Stimulated activated CD4-positive, alpha-beta T cell treated with anti-CD3 and anti-CD28 coated beads, Interleukin-1b, Interleukin-23, amount 100 ng/mL, for 1 hour (primary cell): ENCODE measurements at places on chromosomes 1 and 21.

GRCh38 chr1:28887419-28887834 lies 26.9 kb upstream of the EPB41 start:
- no peak for DNase-seq

DNA sequence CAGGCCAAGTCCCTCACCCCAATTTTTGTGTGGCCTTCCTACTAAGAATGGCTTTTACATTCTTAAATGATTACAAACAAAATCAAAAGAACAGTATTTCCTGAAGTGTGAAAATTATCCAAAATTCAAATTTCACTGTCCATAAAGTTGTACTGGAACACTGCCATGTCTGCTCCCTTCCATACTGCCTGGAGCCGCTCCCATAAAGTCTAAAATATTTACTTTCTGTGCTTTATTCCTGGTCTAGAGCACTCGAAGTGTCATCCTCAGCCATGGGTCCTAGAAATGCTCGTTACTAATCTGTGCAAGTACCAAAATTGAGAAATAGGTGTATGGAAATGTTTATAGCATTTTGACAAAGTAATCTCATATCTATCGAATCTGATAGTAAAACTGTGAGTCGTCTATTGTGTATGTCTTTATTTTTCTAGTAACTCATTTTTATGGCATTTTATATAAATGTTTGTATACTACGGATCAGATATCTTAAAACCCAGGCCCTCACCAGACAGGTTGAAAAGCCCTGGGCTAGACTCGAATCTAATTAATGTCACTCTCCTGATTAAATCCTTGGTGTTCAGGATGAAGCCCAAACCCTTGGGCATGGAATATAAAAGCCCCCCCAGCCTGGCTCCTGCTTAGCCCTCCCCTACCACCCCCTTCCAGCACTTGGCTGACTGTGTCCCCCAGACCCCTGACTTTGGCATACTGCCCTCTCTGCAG lies 4.9 kb downstream of the LBR start:
- DNase-seq, result no peak

GRCh38 chr1:245614476-245614875 lies 459.7 kb downstream of the KIF26B start:
- no peak for DNase-seq

DNA sequence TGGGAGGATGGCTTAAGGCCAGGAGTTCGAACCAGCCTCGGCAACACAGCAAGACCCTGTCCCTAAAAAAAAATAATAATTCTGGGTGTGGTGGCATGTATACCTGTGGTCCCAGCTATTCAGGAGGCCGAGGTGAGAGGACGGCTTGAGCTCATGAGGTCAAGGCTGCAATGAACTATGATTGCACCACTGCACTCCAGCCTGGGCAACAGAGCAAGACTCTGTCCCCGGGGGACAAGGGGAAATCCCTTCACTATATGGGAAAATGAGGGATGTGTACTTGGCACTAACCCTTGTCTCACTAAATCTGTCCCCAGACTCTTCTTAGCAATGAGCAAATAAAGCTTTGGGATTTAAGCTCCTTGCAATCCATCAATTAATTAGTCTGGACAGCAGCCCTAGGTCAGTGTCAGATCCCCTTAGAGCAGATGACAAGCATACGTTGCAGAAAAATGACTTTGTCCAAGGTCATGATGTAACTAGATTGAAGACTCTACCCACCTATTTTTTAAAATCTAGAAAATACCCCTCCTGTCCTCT lies 9.4 kb downstream of the KDM5B start:
- no peak for DNase-seq

DNA sequence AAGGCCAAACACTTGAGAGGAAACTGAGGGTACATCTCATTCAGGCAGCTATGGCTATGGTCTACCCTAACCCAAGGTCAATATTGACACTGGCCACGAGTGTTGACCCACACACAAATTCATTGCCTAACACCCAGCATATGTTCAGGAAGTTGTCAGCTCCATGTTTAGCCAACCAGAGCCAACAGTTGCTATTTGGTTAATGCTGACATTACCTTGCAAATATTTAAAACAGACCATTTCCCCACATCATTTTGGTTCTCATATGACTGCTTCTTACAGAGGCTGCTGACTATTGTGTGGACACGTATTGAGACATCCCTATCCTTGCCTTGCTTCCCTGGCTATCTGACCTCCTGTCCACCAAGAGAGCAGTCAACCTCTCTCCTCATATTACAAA lies 97.3 kb downstream of the LMX1A start:
- DNase-seq, result no peak

- DNase-seq, result no peak
Measured at GRCh38 chr21:34080710-34081109, 7.3 kb downstream of the MRPS6 start.

GRCh38 chr1:236608930-236609726 lies 4.8 kb upstream of the HEATR1 start:
- no peak for DNase-seq

DNA sequence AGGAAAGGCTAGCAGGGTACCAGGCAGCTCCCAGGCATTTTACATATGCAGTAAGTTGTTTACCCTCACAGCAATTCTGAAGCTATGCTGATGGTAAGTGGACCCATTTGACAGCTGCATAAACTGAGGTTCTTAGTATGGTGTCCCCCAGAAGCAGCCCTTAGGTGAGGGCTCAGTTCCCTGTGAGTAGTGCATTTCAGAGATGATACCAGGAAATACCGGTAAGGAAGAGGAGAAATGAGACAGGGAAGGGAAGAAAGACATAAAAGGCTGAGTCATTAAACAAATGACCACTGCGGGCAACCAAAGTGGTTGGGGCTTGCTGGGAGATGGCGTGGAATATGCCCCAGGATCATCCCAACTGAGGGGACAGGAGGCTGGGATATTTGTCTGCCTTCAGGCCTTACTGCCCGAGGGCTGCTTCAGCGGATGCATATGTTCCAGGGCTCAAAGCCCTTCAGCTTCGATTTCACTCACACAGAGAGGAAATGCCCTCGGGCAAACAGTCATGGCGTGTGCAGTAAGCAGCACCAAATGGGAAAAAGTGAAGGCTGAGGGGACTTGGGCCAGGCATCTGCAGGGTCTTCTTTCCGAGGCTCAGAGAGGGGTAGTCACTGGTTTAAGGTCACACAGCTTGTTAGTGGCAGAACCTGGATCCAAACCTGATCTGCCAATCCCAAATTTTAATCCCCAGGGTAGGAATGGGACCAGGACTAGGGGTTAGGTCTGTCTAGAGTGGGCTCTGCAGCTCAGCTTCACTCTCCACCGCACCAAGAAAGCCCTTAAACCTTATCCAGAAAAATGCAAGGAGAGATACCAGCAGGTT lies 133.7 kb upstream of the RUNX3 start:
- no peak for DNase-seq

DNA sequence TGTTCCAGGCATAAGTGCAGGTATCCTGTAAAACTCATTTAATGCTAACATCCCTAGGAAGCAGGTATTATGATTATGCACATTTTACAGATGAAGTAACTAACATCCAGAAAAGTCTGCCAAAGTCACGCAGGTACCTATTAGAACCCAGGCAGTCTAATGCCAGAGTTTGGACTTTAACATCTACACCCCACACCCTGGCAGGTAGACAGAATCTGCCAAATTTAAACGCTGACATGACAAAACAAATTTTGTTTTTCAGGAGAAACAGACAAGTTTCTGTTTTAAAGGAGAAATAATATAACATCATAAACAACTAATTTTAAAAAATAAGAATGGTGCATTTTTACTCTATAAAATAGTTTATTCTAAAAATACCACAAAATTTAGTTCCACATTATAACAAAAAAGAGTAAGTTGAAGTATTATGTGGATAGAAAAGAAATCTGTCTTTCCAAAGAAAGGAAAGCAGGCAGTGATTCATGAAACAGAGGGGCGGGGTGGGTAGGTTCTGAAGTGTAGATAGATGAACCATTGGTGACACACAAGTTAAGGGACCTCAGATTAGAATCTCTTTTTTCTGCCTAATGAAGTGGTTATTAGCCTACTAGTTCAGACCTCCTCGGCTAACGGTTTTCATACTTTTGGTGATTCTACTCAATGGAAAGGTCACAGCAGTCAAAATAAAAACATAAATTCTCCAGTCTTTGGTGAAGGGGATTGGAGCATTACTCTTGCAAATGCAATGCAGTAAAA lies 1.7 kb downstream of the ASPM start:
- DNase-seq, result no peak

DNA sequence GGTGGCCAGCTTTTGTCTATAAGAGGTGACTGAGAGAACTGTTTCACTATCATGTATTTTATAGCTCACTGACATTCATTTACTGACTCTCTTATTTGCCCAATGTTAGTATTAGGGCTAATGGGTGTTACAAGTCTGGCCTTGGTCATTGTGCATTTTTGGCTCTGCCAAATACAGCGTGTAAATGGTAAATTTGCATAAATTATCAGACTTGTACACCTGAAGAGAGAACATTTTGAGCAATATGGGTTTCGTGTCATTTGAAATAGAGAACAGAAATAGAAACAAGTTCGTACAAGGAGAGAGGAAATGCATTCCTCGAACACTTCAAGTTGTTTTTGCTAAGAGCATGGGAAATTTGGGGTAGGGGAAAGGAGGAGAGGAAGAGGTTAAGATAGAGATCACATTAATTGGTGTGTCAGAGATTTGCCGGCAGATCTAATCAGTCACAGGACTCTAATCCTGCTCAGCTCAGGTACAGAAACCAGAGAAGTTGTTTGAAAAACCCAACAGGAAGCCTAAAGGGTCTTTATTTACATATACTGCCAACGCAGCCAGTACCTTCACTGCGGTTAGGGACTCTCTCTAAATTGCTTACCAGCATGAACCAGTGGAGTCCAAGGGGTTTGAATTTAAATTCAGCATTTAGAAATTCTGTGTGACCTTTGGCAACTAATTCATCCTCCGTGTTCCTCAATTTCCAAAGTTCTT lies 261.5 kb downstream of the GPATCH2 start:
- no peak for DNase-seq

DNA sequence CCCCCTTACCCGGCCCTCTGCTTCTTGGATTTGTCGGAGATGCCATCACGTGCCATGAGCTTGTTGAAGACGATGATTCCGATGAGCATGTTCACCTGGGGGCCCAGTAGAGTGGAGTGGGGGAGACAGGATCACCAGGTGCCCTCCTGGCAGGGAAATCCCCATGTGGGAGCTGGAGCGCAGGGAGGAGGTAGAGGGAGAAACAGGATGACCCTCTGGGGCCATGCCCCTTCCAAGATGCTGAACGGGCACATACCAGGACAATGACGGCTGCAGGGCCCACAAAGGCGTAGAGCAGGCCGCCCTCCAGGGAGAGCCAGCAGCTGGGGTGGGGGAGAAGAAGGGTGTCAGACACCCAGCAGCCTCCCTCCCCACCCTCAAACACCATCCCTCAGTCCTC lies 28.6 kb downstream of the ADGRB2 start:
- no peak for DNase-seq

GRCh38 chr1:9590945-9591668 lies 2.4 kb downstream of the TMEM201 start:
- DNase-seq, result no peak

DNA sequence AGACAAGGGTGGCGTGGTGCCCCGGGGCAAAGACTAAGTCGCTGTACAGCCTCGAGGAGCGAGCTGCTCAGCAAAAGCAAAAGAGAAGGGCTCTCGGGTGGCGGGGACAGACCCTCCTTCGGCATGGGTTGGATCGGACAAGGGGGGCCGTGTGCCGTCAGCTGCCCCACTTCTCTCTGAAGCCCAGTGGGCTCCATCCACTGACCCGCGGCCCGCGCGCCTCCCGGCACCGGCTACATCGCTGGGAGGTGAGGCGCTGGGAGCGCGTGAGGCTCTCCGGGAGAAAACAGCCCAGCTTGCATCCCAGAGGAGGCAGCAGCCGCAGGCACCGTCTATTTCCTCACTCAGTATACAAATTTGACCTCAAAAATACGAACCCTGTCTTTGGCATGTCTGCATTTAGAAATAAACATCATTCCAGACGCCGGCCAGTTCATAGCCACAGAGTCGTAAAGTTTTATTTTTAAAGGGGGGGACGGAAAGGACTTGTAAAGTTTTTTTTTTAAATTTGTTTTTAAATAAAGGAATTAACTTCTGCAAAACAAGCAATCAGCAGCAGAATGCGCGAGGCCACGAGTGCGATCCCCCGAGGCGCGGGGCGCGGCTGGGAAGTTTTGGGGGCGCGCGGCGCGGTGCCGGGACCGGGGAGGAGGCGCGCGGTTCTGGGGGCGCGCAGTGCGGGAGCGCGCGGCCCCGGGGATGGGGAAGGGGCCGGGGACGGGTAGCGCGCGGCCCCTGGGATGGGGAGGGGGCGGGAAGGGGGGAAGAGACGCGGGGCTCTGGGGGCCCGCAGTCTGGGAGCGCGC lies 689 bp upstream of the GPR137B start:
- no peak for DNase-seq

- no peak for DNase-seq
Measured at GRCh38 chr1:243325305-243325890, 69.6 kb downstream of the SDCCAG8 start.

DNA sequence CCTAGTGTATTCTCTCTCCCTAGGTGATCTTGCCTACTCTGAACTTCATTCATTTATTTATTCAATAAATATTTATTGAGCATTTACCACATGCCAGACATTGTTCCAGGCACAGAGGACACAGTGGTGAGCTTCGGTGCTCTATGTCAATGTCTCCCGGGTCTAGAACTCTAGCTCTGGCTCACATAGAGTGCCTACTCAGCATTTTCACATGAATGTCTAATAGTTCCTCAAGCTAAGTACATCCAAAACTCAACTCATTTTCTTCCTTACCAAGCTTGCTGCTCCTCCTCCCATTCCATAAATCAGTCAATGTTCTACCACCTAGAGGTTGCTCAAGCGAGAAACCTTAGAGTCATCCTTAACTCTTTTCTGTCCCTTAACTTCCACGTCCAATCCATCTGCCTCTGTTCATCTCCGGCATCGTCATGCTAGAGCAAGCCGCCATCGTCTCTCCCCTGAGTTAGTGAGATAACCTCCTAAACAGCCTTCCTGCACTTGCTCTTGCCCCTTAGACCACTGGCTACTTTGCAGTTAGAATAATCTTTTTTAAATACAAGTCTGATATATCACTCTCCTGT lies 67.5 kb downstream of the TMEM53 start:
- DNase-seq, result no peak

DNA sequence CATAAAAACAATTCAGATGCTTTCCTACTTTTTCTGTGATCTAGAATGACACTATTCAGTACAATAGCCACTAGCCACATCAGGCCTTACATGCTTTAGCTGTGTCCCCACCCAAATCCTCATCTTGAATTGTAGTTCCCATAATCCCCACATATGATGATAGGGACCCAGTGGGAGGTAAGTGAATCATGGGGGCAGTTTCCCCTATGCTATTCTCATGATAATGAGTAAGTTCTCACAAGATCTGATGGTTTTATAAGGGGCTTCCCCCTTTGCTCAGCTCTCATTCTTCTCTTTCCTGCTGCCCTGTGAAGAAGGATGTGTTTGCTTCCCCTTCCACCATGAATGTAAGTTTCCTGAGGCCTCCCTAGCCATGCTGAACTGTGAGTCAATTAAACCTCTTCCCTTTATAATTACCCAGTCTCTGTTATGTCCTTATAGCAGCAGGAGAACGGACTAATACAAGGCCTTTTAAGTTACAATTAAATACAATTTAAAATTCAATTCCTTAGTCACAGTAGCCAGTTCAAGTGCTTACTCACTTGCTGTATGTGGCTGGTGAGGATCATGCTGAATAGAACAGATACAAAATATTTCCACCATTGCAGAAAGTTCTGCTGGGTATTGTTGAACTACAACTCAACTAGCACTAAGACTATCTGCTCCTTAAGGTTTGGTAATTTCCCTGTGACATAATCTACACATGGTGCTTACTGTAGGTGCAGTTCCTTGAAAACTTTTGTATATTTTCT lies 106.7 kb downstream of the SCMH1 start:
- DNase-seq, result no peak

- no peak for DNase-seq
Measured at GRCh38 chr1:2983706-2984398, 37.4 kb upstream of the ACTRT2 start.
